Renal pelvis (tissue), 12 donors: ENCODE measurements at places on chromosomes 12 and 14.
A peak's percentile ranks its signal among the peaks of the same experiment; 100 is the strongest.

- peak; percentile 22 for DNase-seq
Measured at GRCh38 chr12:82504409-82504808, 146.1 kb downstream of the METTL25 start.

DNA sequence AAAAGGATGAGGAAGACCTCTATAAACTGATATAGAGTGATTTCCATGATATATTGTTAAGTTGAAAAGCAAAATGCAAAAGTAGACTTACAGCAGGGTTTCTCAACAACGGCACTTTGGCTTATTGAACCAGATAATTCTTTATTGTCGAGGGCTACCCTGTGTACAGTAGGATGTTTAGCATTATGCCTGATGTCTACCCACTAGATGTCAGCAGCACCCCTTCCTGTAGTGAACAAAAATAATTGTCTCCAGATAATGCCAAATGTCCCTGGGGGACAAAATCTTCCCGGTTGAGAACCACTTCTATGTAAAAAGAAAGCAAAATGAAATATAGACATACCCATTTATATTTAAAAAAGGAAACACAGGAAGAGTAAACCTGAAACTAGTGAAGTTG is 32.4 kb downstream of the ABCD2 start:
- DNase-seq: no peak

DNA sequence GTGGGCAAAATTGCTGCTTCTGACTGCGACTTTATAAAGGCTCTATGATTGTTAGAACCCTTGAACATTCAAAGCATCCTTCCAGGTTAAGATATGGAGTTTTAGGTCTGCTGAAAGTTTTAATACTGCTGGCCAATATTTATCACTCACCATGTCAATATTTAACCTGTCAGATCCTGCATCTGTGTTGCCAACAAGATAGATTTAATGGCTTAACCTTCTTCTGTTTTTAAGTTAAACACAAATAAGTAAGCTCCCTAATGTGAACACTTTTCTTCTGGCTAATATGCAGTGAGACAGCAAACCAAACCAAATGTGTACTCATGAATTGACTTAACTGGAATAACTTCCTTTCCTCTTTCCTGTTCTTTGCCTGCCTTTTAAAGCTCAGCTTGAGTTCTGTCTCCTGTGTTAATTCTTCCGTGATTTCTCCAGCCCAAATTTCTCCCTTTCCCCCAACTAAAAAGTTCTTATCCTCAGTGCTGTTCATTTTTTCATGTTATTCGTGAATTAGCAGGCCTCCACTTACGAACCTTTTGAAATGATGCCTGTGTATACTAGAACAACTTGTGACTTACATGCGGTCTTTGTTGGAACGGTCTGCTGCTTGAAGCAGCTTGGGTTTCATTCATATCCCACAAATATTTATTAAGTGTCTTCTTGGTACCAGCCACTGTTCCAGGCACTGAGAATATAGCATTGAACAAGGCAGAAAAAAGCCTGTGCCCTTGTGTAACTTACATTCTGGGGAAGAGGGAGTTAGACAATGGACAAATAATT is 9.1 kb downstream of the FBXW8 start:
- no peak for DNase-seq

- DNase-seq: no peak
Measured at GRCh38 chr12:55955800-55956508, 9.9 kb downstream of the PMEL start.

GRCh38 chr14:29653303-29653702 is 274.3 kb downstream of the PRKD1 start:
- DNase-seq: no peak

- DNase-seq: no peak
Measured at GRCh38 chr12:115507951-115508722, 769.4 kb downstream of the MED13L start.

DNA sequence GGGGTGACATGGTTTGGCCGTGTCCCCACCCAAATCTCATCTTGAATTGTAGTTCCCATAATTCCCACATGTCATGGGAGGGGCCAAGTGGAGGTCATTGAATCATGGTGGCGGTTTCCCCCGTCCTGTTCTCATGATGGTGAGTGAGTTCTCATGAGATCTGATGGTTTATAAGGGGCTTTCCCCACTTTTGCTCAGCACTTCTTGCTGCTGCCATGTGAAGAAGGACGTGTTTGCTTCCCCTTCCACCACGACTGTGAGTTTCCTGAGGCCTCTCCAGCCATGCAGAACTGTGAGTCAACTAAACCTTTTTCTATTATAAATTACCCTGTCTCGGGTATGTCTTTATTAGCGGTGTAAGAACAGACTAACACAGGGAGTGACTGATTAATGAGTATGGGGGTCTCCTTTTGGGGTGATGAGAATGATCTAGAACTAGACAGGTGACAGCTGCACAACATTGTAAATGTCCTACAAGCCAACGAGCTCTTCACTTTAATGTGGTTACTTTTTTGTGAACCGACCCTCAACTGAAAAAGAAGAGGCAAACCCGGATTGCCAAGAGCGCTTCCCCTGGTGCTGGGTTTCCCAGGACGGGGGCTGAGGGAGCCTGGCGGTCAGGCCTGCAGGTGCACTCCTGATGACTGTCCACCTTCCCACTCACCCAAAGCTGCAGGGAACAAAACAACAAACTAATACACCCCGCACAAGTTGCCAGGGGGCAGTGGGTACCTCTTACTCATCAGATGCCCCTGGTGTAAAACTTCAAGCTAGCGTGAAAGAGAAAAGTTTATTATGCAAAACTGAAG is 90.1 kb downstream of the NCOR2 start:
- DNase-seq: no peak

DNA sequence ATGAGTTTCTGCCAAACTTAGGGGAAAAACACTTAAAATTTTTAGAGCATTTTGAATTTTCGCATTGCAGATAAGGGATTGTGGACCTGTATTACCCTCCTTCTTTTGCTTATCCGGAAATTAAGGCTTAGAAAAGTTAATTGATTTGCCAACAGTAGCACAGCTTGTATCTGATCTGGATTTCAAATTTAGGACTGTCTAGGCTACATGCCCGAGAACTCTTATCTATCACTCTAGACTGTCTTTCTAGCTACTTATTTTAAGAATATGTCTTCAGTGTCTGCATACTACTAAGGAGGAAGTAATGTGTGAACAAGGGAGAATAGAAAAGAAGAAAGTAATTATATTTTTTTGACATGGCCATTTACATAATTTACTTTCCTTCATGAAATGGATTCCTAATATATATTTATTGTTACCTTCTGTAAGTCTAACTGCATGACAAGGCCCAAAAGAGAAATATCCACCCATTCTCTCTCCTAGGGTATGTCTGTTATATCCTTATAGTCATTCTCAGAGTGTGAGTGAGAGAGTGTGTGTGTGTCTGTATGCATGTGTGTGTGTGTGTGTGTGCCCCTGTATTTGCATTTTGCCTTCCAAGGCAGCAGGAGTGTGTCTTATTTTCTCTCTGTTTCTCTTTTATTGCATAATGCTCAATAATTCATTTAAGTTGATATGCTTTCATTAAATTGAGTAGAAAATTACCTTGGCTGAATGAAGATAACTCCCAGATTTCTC is 132.1 kb downstream of the SLC5A8 start:
- no peak for DNase-seq

GRCh38 chr14:63375769-63376168 is 57.0 kb upstream of the GPHB5 start:
- DNase-seq: no peak

GRCh38 chr14:92323011-92323915 is at the start of gene SLC24A4:
SLC24A4 (plus strand) TSS chr14:92323165; CDS start chr14:92323831, 666 bp downstream.
- DNase-seq: peak; percentile 19

DNA sequence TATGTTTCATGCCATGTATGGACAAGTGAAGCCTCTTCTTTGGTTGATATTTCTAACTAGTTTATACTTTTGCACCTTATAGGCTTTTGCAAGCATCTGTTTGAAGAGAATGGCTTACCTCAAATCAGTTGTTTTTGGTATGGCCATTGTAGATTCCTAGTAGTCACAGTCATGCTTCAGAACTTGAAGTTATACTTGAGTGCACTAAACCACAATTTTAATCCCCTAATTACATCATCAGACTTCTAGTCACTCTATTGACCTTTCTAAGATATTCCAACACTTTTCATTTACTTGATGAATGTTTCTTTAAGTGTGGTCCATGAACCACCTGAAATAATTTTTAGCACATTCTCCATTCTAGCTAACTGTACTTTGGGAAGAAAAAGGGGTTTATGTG is 18.6 kb upstream of the KLRB1 start:
- DNase-seq: no peak

DNA sequence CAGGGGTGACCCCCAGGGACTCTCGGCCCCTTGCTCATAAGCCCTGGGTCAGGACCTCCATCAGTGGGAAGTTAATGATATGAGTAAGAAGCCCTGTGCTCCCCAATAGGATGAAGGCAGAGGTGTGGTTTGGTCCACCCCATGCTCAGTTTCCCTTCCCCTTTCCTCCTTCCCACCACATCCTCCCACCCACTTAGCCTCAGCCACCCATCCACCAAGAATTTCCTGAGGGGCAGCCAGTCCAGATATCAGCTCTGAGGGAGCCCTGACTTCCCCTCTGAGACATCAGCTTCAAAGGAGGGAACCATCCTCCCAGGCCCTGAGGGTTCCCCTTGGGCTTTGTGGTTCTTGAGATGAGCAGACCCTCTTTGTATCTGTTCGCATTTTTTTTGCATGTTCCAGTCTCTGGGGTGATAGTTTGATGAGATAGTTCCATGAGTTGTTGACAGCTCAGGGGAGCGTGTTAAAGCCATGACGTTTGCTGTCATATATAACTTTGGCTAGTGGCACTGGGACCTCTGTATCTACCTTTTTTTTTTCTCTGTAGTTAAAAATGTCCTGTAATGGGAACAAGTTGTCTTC is 71.2 kb downstream of the LGMN start:
- DNase-seq: no peak

GRCh38 chr12:131008131-131008912 is 54.6 kb downstream of the ADGRD1 start:
- no peak for DNase-seq

DNA sequence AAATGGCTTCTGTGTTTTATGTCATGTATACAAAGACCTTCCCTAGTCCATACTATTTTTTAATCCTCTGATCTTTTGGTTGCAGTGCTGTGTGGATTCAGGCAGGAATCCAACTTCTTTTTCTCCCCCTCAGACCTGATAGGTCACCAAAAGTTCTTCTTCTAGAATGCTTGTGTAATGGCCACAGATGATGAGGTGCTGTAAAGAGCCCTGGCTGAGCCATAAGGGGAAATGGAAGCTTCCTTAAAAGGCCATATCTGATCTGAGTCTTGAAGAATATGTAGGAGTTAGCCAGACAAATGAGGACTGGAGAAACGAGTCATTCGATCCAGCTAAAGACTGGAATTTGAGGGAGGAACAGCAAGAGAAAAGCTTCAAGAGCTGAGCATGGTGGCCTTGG is 353.9 kb downstream of the PCNX1 start:
- DNase-seq: no peak

- no peak for DNase-seq
Measured at GRCh38 chr12:50580436-50580835, 75.7 kb downstream of the DIP2B start.

DNA sequence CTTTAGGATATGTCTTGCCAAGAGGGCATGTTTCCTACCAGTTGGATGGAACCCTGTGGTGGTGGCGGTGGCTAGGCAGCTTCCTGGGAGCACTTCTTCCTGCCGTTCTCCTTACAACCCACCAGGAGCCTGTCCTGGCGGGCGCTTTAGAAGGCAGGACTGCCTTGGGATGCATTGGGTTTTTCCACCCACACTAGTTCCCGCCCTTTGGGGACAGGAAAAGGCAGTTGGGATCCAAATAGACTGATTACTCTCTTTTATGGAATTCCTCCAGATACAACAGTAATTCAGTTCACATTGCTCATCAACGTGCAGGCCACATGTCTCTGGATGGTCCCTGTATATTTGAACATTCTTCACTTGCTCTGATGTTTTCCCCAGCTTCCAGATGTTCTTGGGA is 305.7 kb upstream of the SSTR1 start:
- no peak for DNase-seq

DNA sequence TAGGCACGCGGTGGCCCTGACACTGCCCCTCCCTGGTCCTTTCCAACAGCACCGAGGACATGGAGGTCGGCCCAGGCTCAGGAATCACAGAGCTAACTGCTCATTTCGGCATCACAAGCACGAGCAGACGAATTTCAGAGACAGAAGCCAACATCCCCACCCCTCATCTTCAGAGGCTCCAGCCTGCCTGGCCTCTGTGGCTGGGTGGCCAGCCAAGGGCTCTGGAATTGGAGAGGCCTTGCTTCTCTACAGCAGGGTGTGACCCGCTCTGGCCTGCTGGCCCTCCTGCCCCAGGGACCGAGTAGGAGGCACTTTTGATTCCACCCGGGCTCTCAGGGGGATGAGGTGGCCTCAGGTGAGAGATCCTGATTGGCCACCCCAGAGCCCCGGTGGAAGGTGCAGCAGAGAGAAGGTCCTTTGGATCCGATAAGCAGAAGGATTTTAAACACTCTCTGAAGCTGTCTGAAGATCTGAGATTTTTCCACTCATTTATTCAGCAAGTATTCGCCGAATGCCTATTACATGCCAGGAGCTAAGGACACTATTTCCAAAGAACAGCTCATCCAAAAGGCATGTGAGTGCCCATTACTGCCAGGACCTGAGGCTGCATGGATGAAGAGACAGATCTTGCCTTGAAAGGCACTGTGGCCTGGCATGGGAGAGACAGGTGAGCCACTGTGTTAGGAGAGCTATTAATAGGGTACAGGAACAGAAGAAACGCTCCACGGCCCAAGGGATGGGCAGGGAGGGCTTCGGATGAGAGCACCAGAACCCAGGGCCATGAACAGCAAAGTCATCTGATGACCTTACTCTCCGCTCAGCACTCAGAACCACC is 10.2 kb downstream of the BAG5 start:
- no peak for DNase-seq

GRCh38 chr14:52188381-52188780 is 79.1 kb upstream of the PTGDR start:
- no peak for DNase-seq

DNA sequence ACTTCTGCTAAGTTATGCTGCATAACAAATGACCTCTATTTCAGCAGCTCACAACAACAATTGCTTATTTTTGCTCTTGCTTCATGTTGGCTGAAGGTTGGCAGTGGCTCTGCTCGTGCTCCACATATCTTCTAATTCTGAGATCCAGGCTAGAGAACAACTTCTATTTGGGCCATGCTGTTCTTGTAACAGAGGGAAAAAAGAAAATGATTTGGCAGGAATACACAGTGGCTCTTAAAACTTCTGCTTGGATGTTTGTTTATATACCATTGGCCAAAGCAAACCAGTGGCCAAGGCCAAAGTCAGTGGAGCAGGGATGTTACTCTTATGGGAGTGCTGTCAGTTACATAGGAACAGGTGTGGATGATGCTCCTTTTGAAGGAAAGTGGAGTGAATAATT is 32.1 kb downstream of the GPHN start:
- DNase-seq: no peak

- DNase-seq: no peak
Measured at GRCh38 chr12:97616946-97617345, 154.3 kb downstream of the RMST start.

GRCh38 chr12:16785953-16786352 is 180.0 kb upstream of the LMO3 start:
- DNase-seq: no peak

- DNase-seq: no peak
Measured at GRCh38 chr14:49907186-49907585, 14.3 kb downstream of the ARF6 start.
